ENCODE measurements at places on chromosomes 3 and 15. TPM values are rescaled to one million over a fixed set of nuclear protein-coding genes. Genes with fewer than 3 reads are reported as not detected.

Gene CAND2
- total RNA-seq: 14.0 TPM

DNA sequence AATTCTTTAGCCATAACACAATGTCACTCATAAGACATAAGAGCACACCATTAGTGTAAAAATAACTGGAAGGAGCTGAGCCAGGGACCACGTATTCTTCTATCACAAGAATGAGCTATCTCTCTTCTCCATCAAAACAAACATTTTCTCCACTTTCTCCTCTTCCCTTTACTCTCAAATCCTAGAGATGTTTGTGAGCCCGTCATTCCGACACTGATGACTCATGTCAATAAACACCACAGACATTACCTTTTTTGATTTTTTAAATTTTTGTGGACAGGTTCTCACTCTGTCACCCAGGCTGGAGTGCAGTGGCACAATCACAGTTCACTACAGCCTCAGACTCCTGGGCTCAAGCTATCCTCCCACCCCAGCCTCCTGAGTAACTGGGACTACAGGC is 86.6 kb downstream of the MEX3B start:
- DNase-seq: no peak

DNA sequence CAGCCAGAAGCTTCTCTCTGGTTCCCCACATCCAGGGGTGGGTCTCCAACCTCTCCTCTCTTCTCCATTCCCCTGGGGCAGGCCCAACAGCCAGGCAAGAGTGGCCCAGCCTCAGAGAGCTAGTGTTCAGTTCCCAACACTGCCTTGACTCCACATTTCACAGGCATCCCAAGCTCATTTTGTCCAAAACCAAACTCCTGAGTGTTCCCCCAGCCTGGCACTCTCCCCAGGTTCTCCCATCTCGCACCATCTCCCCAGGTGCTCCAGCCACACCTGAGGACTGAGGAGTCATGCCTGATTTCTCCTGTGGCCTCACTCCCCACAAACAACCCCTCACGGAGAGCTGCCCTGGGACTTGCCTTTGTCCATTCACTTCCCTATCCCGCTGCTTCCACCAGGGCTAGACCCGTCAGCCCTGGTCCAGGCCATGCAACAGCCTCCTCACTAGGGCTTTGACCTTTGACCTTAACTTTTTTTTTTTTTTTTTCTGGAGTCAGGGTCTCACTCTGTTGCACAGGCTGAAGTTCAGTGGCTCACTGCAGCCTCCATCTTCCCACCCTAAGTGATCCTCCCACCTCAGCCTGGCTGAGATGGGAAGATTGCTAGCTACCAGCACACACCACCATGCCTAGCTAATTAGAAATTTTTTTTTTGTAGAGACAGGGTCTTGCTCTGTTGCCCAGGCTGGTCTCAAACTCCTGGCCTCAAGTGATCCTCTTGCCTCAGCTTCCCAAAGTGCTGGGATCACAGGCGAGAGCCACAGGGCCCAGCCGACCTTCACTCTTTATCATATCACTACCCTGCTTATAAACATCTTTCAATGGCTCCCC is 3.9 kb upstream of the CSK start:
- DNase-seq: no peak

DNA sequence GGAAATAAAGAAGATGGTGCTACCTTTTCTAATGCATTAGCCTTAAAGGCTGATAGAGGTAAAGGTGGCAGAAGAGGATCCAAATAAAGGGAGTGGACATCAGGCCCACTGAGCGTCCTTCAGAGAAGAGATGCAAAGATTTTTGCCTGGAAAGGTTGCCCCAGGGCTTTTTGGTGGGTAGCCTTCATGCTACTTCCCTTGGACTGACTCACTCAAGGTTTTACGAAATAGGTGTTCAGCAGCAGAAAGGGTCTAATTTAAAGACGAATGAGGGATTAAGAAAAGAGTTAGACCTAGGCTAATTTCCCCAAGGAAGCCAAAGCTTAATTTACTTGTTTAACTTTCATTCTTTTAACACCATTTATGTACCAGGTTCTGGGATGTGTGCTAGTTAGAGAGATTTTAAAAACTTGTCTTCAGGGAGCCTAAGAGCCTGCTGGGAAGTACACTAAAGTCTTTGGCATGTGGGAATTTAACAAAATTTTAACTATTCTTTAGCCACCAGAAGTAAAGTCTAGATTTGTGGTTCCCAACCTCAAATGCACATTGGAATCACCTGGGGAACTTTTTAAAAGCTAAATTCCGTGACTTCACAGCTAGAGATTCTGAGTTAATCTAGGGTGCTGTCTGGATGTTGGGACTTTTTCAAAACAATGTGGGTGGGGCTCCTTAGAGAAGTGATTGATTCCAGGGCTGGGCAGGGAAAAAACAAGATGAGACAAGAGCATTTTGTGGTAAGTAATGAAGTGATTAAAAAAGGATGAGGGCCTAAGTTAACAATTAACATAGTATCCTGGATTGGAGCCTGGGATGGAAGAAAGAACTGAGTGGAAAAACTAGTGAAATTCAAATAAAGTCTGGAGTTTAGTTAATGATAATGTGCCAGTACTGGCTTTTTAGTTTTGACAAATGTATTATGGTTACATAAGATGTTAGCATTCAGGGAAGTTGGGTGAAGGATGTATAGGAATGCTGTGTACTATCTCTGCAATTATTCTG is 3.4 kb downstream of the IL20RB start:
- no peak for DNase-seq
